ENCODE measurements at places on chromosomes 5 and 9.
A peak's percentile ranks its signal among the peaks of the same experiment; 100 is the strongest.

- DNase-seq, result no peak
Observed at GRCh38 chr5:175867587-175868347, 3.6 kb upstream of the CPLX2 start.

- DNase-seq, result peak; percentile 0
Observed at GRCh38 chr5:165630261-165630778, 2124.9 kb downstream of the MAT2B start.

- DNase-seq, result no peak
Observed at GRCh38 chr5:171952021-171952420, 54.4 kb downstream of the FBXW11 start.

DNA sequence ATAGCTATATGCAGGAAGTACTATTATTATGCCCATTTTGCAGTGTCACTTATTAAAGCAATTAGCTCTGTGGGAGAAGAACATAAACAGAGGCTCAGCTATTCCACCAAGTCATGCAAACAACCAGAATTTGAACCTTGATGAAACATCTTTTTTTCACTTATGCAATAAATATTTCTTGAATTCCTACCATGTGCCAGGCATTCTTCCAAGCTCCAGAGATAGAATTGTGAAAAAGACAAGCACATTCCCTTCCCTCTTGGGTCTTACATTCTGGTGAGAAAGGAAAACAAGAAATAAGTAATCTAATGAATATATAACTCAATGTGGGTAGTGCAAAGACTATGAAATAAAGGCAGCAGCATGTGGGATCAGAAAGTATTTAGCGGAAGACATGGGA, 32.1 kb upstream of the ADRB2 start:
- DNase-seq, result peak; percentile 37

GRCh38 chr9:7146582-7146981, 388.8 kb downstream of the KDM4C start:
- no peak for DNase-seq
